Activated CD4-positive, alpha-beta T cell treated with anti-CD3 and anti-CD28 coated beads, Interleukin-2, amount 50 U/mL, for 16 hours (primary cell): ENCODE measurements at places on chromosomes 5 and 9.

GRCh38 chr9:93871286-93871685, 83.9 kb downstream of the BARX1 start:
- DNase-seq, result no peak

DNA sequence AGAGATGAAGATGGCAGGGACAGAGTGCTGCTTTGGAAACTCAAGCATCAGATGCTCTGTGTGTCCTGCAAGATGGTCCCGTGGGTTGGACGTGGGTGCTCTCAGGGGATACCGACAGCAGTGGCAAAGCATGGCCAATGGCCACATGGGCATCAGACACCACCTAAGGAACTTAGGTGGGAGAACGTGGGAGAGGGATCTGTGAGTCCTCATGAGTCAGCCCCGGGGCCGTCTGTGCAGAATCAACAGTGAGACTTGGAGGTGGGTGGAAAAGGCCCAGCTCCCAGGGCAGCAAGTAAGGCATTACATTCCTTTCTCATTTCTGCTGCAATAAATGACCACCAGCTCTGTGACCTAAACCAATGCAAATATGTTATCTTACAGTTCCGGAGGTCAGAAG, 77.0 kb downstream of the RAD23B start:
- DNase-seq, result no peak

DNA sequence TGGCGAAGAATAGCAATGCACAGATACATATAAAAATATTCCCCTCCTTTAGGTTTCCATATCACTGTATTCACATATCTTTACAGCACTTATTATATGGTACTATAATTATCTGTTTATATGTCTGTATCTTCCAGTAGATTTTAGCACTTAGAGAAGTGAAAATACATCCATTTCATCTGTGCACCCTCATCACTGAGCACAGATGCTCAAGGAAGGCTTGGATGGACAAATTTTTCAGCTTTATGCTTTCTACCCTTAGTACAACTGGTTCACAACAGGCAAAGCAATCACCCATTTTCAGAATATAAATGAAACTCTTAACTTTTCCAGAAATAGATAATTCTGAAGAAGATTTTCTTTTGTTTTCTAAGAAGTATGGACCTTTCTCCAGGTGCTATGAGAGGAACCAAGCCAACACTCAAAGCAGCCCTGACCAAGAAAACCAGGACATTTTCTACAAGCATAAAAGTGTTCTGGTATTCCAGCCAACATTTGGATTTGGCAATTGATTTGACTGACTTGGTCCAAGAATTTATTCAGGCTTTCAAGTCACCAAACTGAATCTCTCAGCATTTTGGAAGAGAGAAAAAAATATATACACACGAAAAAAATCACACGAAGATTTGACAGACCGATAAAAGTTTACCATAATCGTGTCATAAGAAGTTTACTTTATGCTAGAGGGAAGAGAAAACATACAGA, 170.2 kb upstream of the CD180 start:
- DNase-seq, result no peak

DNA sequence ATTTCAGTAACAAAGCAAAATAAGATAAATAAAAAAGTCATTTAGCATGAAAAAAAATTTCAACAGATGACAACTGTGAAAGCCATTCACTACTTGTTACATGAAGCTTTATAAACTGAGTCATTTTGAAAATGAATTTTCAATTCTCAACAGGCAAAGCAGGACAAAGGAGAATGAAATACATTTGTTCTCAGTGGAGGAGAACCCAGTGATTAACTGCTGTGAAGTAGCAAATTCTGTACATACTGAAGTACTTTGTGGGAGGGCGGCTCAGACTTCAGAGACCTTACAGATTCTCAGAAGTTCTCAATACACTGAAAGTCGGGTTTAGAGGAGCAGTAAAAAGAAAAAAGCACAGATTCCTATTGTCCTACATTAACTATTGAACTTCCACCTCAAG, 21.7 kb downstream of the SKIC3 start:
- DNase-seq, result peak; percentile 25

DNA sequence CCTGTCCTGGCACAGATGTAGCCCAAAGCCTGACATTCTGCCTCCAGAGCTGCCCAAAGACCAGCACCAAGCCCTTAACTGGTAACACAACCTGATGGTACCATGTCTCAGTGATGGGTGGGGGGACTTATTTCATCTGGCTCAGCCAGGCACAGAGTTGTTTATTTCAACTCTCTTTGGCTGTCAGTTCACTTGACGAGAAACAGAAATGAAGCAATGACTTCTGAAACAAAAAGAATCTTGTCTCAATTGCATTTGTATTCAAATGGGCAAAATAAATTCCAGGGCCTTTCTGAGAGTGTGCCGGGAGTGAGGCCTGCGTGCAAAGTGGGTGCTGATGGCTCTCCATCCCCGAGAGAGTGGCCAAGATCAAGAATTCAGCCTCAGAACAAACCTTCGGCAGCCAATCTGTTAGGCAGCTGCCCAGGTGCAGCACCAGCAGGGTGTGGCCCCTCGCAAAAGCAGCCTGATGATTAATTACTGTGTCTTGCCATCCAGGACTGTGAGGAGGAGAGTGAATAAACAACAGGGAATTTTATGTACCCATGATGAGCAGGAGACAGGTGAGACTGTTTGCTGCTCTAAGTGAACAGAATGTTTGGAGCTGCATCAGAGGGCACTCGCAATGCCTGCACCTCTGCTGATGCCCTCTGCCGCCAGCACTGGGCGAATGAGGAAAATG, 238.0 kb downstream of the HSPA4 start:
- DNase-seq, result no peak

DNA sequence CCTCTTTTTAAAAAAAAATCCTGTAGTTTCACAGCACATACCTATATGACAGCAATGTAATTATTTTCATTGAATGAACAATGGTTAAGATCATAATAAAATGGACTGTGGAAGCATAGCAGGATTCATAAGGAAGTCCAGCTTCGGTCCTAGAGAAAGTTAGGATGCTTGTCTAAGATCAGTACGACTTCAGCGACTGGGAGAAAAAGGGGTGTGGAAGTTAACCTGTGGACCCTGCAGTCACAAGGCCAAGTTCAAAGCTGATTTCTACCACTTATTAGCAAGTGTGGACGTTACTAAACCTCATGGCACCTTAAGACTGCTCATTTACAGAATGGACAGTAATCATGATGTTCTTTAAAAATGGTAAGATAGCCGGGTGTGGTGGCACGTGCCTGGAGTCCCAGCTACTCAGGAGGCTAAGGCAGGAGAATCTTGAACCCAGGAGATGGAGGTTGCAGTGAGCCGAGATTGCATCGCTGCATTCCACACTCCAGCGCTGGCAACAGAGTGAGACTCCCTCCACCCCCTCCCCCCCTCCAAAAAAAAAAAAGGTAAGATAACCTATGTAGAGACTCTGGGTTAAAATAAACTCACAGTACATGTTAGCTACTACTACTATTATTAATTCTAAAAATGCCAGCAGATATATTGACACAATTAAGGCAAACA, 71.6 kb upstream of the PCA3 start:
- no peak for DNase-seq

DNA sequence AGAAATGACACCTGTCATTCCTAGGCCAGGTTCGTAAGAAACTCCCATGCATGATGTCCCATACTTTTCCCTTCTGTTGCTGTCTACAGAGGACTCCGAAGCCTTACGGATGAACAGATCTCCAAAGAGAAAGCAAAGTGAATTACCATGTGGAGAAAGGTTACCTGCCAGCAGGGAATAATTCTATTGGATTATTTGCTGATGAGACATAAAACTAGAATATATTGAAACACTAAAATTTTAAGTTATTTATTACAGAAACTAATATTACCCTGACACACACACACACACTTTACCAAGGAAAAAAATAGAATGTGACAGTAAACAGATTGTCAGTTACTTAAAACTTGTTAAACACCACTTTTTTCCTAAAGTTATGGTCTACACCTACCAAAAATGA, 452.7 kb upstream of the DAB2 start:
- DNase-seq, result no peak

GRCh38 chr9:132555528-132555927, 26.9 kb upstream of the BARHL1 start:
- DNase-seq, result no peak

GRCh38 chr9:126663661-126664072, 49.9 kb downstream of the LMX1B start:
- DNase-seq, result no peak

DNA sequence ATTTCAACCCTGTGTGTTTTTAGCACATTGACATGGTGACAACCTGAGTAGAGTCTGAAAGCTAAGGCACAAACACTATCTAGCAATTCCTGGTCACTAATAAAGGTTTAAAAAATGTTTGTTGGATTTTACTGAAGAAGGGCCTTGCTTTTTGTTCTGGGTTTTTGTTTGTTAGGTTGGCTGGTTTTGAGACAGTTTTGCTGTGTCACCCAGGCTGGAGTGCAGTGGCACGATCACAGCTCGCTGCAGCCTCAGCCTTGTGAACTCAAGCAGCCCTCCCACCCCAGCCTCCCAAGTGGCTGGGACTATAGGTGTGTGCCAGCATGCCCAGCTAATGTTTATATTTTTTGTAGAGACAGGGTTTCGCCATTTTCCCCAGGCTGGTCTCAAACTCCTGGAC, 39.0 kb downstream of the PRKACG start:
- no peak for DNase-seq

- no peak for DNase-seq
Observed at GRCh38 chr9:112369817-112370216, 10.1 kb upstream of the HSDL2 start.

GRCh38 chr9:127132921-127133647, 10.6 kb upstream of the ANGPTL2 start:
- DNase-seq, result no peak

DNA sequence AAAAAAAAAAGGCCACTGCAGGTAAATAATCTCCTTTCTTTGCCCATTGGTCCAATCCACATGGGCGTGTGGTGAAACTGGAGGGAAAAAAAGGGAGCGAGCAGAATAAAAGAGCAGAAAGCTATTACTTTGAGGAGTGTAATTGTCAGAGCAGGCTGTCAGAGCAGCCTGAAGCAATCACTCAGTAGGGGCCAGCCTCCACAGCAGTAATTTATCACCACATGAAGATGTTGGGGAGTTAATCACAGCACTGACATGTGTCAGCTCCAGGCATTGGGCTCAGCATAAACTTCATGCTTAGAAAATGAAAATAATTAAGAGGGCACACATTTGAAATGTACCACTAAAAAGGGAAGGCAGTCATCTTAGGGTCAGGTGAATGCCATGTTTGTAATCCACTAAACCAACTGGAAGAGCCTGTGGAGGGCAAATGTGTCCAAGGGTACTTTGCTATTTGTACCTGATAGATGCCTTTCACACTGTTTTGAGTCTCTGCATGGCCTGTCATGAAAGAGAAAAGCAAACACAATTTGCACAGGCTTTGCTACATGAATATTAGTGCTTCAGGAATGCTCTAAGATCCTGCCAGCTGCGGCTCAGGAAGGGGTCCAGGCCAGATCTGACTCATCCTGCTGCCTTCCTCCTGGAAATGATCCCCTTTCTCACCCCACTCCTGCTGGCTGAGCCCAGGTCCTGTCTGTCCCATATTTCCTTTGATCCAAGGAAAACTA, 2.9 kb upstream of the PTGER4 start:
- DNase-seq, result no peak

DNA sequence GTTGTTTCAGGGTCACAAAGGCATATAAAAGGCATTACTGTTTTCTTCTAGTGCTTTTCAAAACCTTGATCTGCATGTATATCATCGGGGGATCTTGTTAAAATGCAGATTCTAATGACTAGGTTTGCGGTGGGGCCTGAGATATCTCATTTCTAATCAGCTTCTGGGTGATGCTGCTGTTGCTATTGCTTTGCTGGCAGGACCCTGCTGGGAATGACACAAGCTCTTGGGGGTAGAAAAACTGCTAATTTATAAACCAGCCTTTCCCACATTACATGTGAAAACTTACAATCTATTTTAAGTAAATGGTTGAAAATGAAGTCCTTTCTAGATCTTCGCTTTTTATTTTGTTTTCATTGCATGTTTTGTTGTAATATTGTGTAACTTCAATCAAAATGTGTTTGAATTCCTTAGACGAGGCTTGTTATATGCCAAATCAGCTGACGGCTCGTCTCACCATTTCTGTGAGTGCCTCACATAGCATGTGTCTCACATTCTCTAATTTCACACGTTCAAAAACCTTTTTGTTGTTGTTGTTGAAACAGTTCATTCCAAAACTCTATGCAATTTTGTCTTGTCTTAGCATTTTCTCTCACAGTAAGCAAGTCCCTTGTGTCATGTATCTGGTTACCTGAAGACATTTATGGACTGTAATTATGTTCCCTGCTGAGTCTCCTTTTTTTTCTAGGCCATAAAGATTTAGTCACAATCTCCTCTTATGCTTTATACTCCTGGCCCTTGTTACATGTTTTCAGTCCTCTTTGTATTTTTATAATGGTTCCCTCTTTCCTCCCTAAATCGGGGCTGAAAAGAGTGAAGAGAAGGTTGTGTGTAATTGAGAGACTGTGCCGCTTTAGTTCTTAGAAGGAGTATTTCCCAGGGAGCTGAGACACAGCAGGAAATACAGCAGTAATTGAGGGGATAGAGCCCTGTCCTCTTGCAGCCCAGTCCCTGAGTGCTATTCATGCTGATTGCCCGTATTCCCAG, 521.0 kb upstream of the SEMA6A start:
- no peak for DNase-seq

- DNase-seq, result no peak
Observed at GRCh38 chr5:95350631-95351030, 40.5 kb upstream of the FAM81B start.

GRCh38 chr5:69454460-69455249, 37.9 kb upstream of the OCLN start:
- DNase-seq, result no peak

- DNase-seq, result no peak
Observed at GRCh38 chr5:114500756-114501155, 138.9 kb downstream of the KCNN2 start.

DNA sequence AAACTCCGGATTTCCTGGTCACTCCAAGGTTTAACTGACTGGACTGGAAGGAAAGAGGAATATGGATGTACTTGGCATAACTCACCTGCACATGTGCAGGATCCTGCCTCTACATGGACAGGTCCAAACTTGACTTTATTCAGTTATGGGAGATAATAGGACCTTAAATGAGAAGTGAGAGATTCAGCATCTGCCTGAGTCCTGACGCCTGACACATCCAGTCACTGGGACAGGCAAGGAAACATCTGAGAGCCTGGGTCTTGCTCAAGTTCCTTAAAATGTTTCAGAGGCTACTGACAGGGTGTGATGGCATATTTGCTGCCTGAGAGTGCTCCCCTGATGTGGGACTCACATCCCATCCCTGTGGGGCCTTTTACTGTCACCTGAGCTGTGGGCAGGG, 34.9 kb downstream of the ZNF354A start:
- DNase-seq, result no peak

DNA sequence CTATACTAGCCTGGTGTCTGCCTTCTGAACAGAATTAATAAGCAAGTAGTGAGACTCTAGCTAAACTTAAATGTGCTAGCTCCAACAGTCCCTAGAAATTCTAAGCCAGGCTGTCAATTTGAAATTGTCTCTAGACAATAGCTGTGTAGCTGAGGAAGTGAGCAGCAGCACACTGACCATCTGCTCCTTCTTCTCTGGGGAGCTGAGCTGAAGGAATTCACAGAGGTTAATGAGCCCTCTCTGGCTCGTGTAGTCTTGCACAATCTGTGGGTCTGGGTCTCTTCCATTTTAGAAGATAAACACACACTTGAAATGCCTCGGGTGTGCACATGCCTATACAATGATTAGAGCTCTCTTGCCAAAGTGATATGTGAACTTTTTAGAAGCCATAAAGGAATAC, 63.5 kb upstream of the BARX1 start:
- DNase-seq, result no peak
